ENCODE measurements at places on chromosomes 1 and 21. TPM values are rescaled to one million over a fixed set of nuclear protein-coding genes. Genes with fewer than 3 reads are reported as not detected.

ZBTB8A gene
- 8.9 TPM for total RNA-seq

RHBDL2 gene
- not detected for total RNA-seq

DNA sequence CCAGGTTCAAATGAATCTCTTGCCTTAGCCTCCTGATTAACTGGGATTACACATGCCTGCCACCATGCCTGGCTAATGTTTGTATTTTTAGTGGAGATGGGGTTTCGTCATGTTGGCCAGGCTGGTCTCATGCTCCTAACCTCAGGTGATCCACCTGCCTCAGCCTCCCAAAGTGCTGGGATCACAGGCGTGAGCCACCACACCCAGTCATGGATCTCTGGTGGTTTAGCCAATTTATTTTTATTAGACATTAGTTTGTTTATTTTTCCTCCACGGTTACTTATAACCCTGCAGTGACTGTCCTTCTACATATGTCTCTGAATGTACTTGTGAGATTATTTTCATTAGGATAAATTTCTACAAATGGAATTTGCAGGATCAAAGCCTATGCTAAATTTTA, 5.3 kb downstream of the ITSN1 start:
- no peak for DNase-seq

SIM2 gene
- total RNA-seq: 0.38 TPM

GRCh38 chr1:29592731-29593130, 356.4 kb downstream of the PTPRU start:
- DNase-seq: no peak

- DNase-seq: no peak
Measured at GRCh38 chr1:1535201-1536018, 5.0 kb downstream of the TMEM240 start.

DNA sequence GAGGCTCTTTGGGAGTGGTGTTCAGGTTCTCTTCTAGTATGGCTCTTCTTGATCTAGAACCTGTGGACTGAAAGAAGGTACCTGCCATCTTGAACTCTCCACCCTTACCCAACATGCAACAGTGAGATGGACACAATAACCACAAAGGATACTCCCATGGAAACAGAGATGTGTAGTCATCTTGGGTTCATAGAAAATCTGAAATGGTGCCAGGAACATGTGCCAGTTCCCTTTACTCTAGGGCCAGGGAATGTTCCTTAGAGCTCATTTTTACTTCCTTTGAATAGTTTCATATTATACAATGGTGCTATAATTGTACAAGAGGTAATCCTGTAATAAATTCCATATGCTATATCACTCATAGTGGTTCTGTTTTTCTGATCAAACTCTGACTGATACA, 13.2 kb upstream of the SCYL3 start:
- no peak for DNase-seq

- no peak for DNase-seq
Measured at GRCh38 chr1:90220941-90221693, 226.2 kb downstream of the ZNF326 start.

SLFNL1 gene
- 1.0 TPM for total RNA-seq

ARPC5 gene
- total RNA-seq: 68.0 TPM

KRTAP13-2 gene
- not detected for total RNA-seq

Measured in progenitor cell of endocrine pancreas (in vitro differentiated cells).